Hematopoietic multipotent progenitor cell treated with erythropoietin and hydrocortisone succinate and interleukin-3 and kit ligand, for 17 days (in vitro differentiated cells): ENCODE measurements at places on chromosomes 1 and 21.

GRCh38 chr1:210553711-210554110 is 225.0 kb downstream of the HHAT start:
- no peak for DNase-seq

- no peak for DNase-seq
These were observed 220.1 kb downstream of the SDCCAG8 start for GRCh38 chr1:243475966-243476365.

- no peak for DNase-seq
These were observed 53.2 kb upstream of the B3GALT5 start for GRCh38 chr21:39559511-39559910.

DNA sequence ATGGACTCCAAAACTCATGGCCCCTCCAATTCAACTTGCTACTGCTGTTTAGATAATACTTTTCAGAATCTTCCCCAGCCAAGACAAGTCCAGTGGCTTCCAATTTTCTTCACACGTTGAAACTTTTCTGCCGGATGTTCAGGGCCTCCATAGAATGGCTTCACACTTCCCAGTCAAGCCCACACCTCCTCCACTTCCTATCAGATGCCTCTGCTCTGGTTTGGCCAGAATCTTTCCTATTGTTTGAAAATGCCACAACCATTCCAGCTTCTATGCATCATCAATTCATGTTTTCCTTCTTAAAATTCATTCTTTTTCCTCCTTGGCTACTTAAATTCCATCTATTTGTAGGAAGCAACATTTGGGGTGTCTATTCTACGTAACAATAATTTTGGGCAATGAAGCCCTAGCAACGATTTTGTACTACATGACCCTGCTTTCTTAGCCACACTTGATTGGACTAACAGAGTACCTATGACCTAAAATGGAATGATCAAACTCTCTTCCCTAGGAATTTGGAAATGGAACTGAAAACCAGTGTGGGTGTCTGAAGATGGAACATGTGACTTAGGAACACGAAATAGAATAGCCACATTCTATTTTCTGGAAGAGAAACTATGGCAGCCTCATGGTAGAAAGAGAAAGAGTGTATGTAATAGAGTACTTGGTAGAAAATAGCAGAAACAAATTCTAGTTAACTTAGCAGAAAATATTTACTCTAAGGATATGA is 74.1 kb upstream of the CNIH3 start:
- no peak for DNase-seq

GRCh38 chr1:154478639-154479038 is 23.4 kb upstream of the TDRD10 start:
- no peak for DNase-seq
